Panc1 (cell line): ENCODE measurements at places on chromosomes 12 and 14. TPM values are rescaled to one million over a fixed set of nuclear protein-coding genes. Genes with fewer than 3 reads are reported as not detected.

DNA sequence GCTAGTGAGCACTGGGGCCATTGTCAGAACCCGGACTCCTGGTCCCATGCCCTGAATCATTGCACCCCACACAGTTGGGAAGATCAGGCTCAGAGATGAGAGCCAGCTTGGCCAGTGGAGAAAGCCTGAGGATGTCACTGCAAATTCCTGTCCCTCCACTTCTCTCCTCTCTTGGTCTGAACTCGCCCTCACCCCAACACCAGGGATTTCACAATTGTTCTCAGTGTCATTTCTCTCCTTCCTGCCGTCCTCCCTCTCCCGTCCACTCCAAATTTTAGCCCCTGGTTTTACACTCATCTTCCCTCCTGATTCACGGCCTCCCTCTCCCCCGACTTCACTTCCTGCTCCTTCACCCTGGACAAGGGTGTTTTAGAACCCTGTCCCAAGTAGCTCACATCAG is 11.1 kb downstream of the KRT75 start:
- DNase-seq: no peak

- no peak for DNase-seq
These were observed 179.8 kb upstream of the DYRK2 start for GRCh38 chr12:67468549-67469245.

The RAB21 gene
- total RNA-seq: 57.2 TPM

DNA sequence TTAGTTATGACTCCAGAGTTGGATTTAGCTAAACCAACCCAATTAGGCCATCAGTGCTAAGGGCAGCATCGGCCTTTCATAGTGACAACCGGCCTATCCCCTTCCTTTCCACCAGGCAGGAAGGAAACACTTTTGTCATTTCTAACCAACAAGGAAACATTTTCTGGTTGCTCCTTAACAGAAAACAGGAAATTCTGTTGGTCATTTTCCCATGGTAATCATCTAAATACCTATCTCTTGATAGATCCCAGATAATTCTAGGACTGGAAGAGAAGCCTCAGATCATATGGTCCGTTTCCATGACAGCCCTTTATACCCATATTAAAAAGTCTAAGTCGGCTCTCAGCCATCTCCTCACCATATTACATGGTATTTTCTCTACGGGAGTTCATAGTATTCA is 79.2 kb upstream of the USP44 start:
- DNase-seq: no peak

The REM2 gene
- 0.18 TPM for total RNA-seq

DNA sequence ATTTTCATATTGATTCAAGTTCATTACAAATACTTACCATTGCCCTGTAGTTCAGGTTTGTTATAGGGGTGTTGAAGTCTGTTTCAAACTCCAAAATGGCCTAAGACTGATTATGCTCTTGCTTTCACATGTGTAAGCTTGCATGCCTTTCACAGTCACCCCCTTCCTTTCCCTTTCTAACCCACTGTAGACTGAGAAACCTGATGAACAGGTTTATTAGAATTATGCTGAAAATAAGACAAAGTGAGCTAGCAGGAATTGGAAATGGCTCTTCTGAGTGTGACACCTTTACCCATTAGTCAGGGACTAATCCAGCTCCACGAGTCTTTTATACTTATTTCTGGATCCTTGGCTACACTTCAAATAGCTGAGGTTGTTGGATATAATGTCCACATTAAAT is 38.9 kb downstream of the FBXO33 start:
- DNase-seq: no peak

DNA sequence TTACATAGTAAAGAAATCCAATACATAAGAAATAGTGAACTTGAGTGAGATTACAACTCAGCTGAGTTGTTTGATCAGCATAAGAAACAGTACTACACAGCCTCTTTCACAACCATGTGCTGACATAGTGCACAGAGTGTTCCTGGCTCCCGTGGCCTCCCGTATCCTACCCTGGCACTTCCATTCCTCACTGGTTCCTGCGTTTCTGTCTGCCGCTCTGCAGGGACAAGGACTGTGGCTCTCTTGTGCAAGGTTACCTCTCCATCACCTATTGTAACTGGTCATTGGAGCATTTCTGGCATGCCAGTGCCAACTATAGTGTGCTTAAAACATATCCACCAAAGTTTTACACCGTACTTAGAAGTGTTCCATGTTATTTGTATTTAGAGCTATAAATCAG is 46.3 kb upstream of the PCED1B start:
- no peak for DNase-seq

The PLCZ1 gene
- not detected for total RNA-seq
